ENCODE measurements at places on chromosomes 4 and X.

DNA sequence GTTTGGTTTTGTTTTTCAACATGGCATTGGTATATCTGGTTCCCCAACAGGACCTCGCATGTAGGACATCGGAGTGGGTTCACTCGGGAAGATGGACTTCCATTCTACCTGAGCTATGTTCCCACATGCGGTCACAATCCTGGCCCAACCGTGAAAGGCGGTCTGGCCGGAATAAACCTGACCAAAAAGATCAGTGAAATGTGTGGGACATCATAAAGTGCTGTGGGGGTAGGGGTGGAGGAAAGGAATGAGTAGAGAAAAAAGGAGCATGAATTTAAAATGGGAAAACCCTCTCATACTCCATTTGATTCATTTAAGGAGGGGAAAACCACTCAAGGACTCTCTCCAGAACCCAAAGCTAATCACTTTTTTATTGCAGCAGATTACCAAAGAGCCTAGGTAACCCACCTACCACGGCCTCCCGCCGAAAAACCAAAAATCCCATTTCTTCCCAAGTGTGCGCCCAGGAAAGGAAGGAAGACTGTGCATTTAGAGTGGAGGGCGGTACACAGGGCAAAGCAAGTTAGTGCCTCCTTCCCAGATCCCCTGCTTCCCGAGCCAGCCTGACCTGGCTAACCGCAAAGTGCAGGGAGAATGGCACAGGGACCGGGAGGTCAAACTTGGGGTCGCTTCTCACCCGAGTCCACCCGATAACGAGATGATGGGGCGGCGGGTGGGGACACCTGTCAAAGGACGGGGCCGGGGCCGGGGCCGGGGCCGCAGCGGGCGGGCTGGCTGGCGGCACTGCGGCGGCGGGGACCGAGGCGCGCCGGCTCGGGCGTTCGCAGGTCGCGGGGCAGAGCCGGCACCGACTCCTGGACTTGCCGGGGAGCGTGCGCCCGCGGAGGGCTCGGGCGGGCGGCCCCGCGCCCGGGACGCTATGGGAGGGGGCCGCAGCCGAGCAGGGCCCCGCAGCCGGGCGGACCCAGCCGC lies 669 bp downstream of the TMEM150C start:
- no peak for DNase-seq

DNA sequence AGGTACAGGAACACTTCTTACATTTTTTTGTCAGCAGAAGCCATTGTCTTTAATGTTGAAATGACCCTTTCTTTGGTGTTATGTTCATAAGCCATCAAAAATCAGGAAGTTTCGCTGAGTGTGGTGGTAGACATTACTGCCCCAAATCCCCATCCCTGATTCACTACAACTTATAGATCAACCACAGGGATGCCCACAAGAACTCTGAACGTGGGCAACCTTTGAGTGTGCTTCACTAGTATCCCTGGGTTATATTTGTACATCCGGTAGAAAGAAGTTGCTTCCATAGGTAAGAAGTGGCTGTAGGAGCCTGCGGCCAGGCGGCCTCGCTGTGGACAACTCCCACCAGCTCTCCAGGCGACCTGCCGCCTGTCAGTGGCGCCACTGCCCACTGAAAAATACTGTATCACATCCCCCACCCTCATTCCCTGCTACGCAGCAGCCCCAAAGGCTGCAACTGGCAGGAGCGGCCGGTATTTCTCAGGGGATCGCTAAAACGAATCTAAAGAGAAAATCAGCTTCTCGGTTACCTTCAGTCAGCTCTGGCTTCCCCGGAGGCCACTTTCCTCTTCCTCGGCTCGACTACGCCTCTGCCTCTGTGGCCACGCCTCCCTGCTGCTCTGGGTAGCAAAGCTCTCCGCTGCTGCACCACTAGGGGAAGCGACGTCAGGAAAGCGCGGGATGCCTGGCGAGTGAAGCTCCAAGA lies 13.9 kb upstream of the ETDC start:
- no peak for DNase-seq

DNA sequence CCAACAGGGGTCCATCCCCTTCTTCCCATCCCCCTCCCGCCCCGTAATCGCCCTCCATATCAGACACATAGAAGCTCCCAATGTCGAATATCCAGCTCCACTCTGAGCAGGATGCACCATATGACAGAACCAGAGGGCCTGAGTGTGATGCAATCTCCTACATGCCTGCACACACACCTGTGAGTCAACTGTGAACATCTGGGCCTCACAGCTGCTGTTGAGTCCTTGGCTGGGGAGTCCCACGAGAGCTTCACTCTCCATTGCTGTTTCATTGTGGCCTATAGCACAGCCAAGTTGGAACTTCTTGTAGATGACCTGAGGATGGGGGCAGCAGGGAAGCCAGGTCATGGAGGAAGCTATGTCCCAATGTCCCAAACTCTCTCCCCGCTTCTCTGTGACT lies 8.2 kb downstream of the SLC38A5 start:
- no peak for DNase-seq

GRCh38 chr4:70838204-70838603 lies 1.5 kb downstream of the GRSF1 start:
- DNase-seq: no peak

DNA sequence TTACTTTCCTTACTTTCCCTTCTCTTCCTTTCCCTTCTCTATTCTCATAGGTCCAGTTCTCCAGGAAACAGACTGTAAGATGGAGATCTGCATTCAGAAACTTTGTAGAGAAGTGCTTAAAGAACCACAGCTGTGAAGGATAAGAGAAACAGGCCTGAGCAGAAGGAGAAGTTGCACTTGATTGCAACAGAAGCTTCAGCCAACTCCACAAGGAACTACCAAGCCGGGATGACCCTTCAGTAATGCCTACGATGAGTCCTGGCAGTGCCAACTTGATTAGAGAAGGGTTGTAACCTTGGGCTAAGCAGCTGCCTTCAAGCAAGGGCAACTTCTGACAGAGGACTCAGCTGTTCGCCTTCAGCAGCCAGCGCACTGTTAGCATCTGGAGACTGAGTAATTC lies 413.3 kb upstream of the RASGEF1B start:
- DNase-seq: no peak

DNA sequence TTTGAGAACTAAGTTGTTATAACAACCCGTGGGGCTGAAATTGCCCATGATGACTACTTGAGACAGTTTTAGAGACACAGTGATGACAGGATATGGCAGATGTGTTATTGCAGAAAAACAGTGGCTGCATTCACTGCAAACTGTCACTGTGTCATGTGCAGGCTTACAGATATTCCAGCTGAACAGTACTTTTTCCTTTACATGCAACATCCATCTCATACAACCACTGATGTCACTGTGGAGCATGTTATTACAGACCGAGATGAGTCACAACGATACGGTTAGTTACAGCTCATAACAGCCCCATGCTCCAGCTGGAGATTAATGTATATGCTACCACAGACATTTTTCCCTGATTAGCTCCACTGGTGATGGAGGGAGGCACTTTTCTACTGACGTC lies 207.4 kb downstream of the TMA16 start:
- no peak for DNase-seq

DNA sequence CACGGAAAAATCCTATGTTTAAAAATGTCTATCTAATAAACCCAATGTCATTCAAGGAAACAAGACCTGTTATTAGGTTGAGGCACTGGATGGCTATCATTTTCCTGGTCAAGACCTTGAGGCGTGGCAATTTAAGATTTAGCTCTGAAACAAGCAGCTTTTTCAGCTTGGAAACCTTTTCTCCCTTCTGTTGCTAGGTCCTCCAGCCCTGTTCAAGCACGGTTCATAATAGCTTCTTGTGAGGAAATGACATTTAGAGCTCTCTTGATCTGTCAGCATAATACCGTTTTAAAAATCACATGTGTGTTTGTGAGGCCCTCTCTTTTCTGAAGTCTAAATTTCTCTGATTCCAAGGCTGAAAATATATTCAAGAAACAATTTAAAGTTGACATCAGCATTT lies 133.6 kb upstream of the GRPR start:
- no peak for DNase-seq

DNA sequence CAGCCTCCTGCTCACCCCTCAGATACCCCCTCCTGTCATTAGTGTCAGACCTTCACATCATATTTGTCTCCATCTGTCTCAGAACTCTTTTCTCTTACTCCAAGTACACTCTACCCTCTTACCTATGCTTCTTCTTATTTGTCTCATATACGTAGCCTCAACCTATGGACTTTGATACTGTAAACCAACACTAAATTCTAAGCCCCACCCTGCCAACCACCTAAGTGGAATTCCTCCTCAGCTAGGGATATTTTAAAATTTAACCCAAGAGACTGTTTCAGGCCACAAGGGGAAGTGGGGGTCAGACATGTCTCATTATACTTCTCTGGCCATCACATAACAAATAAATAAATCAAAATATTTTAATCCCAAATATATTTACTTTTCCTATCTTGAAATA lies 778.1 kb upstream of the GRID2 start:
- DNase-seq: no peak

- DNase-seq: no peak
Observed at GRCh38 chr4:86400216-86400615, 40.4 kb upstream of the MAPK10 start.

DNA sequence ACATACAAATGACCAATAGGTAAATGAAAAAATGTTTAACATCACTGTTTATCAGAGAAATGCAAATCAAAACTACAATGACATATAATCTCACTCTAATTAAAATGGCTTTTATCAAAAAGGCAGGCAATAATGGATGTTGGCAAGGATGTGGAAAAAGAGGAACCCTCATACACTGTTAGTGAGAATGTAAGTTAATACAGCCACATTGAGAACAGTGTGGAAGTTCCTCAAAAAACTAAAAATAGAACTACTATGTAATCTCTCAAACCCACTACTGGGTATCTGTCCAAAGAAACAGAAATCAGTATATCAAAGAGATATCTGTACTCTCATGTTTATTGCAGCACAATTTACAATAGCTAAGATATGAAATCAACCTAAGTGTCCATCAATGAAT lies 165.9 kb upstream of the HHIP start:
- DNase-seq: no peak

- no peak for DNase-seq
Observed at GRCh38 chrX:19462231-19462630, 53.1 kb downstream of the MAP3K15 start.

DNA sequence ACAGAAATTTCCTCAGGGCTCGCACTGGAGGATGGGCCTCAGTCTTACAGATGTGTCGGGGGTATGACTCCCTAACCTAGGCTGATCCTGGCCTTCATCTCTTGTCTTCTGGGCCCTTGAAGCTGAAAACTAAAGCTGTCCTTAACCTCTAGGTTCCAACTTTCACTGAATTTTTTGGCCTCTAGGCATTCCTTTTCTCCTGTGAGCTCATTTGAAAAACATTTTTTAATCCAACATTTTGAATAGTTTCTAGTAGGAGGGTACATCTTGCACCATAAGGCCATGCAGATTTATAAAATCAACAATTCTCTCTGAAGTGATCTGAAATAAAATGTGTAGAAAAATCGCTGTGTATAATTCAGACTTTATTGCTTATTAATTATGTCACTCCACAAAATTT lies 19.7 kb downstream of the RWDD4 start:
- DNase-seq: no peak

DNA sequence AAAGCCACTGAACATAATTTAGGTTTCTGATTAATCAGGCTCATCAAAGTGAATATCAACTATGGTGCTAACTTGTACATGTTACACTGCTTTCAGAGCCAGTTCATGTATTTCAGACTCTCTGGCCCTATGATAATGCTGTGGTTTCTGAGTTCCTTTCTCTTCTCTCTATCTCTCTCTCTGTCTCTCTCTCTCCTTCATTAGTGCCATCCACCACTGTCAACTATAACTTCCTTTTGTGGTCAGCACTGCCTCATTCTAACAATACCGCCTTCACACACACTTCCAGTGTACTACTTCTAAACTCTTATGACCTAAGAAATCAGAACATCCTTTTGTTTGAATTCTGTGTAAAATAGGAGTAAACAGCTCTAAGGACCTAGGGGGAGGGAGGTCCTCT lies 907.1 kb downstream of the RPA4 start:
- no peak for DNase-seq

DNA sequence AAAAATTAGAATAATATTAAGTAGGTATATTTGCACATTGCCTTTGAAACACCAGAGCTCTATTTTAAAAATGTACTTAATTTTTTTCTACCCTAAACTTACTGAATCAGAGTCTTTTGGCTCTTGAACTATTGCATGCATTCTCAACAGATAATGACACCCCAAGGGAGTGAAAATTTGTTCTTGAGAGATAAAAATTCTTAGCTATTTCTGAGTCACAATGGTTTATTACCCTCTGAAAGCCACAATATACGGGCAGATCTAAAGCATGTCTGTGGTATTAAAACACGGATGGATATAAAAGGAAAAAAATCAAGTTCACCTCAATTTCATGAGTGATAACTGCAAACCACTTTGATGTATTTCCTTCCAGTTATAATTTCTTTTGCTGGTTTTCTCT lies 636.3 kb upstream of the FTHL17 start:
- no peak for DNase-seq

DNA sequence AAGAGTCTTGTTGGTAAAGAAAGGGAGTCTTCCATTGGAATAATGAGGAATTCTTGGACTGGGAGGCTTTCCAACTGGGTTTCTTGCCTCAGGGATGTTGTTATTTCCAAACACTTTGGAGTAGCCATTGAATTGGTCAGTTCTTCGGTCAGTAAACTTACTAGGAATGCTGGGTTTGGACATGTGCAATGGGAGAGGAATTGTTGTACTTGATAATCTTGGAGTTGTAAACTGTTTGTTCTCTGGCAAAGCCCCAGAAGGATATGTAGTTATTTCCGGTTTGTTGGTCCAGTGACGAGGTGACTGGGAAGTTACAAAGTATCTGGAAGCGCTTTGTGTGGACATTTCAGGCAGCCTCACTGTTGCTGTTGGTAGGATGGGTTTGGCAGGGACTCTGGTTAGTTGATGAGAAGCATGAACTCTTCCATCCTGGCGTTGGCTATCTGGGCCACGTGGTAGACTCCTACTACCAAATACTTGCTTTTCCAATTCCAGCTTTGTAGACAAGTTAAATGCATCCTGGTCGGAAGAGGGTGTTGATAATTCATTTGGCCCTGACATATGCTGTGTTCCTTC lies 25.9 kb downstream of the MXRA5 start:
- no peak for DNase-seq

DNA sequence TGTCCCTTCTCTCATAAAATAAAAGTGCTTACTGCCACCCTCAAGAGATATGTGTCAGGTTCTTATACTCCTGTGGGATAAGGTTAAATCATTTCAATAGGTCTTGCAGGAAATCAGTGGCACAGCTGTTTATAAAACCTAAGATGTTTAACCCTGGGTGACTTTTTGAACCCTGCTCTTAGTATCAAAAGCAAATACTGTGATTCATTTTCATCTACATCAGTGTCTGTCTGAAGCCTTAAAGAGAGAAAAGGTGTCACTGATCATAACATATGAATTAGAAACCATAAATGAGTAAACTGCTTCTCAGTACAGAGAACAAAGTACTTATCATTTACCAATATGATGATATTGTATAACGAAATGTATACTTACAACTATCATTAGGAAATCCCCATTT lies 59.0 kb downstream of the CCSER1 start:
- DNase-seq: no peak

DNA sequence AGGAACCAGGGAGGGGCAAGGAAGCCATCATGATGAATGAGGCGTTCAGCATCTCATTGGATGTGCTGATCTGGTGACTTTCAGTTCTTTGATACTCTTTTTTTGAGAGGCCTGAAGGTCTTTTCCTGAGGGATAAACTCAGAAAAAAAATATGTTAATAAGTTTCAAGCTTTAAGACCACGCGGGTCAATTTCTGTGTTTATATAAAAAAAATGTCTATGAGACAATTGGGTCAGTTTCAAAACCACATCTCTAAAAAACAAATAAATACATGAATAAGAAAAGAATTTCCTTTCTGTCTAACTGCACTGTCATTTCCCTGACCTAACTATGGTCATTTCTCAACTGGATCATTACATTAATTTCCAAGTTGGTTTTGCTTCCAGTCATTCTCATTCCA lies 62.6 kb downstream of the TRIML1 start:
- DNase-seq: no peak
